ENCODE measurements at places on chromosomes 1 and 21. TPM values are rescaled to one million over a fixed set of nuclear protein-coding genes. Genes with fewer than 3 reads are reported as not detected.
A peak's percentile ranks its signal among the peaks of the same experiment; 100 is the strongest.

The CLCA4 gene
- total RNA-seq, result not detected

The WNT3A gene
- not detected for total RNA-seq

The CBS gene
- total RNA-seq, result 16.6 TPM

The ATP1A4 gene
- total RNA-seq, result not detected

The SRRM1 gene
- 93.0 TPM for total RNA-seq

The MIER1 gene
- 39.3 TPM for total RNA-seq

The SMCP gene
- total RNA-seq, result not detected

The FAAH gene
- 15.0 TPM for total RNA-seq

The RAP1GAP gene
- 1.8 TPM for total RNA-seq

The RNU1-1 gene
- total RNA-seq, result 1,438 TPM

The HCN3 gene
- 4.3 TPM for total RNA-seq

DNA sequence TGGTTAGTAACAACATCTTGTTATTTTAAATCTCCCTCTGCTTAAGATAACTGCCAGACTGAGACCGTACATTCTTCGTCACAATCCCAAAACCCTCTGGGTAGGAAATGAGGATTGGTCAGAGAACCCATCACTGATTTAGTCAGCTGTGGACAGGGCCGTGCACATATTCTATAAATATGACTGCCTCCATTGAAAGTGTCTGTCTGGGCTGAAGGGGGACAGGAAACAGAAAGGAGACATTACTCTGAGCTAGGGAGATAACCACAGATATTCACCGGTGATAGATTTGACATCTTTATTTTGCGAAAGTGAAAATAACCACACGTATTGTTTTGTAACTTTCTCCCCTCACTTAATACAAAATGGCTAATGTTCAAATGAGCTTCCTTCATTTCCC is 36.9 kb upstream of the ST6GALNAC5 start:
- H3K4me3 ChIP-seq, result no peak overlapping the region
- no peaks in the 10 kb centered on the region for H3K27me3 ChIP-seq
- H3K27ac ChIP-seq, result peak overlapping the region; percentile 42
- peaks cover 59% of the 10 kb centered on the region for H3K4me1 ChIP-seq

- H3K36me3 ChIP-seq, result peaks cover 34% of the 10 kb centered on the region
- no peak for DNase-seq
- no peak overlapping the region for H3K27ac ChIP-seq
- no peaks in the 10 kb centered on the region for H3K27me3 ChIP-seq
- no peaks in the 10 kb centered on the region for H3K4me1 ChIP-seq
These were observed 21.3 kb upstream of the DHX9 start for GRCh38 chr1:182817802-182818201.

DNA sequence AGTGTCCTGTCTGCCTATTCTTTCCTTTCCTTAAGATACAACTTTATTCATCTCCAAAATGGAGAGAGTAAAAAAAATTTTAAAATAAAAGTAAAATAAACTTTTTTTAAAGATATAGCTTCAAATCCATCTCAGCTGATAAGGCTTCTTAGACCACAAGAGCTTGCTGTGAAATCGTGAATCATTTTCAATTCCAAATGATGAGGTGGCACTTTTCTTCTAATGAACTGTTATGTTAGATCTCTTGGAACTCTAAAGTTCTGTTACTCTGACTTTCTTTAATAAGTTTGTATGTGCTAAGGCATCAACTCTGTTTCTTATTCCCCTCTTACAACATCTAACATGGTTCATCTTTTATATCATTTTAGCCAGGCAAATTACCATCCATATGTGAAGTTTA is 4.5 kb downstream of the SH3GLB1 start:
- H3K4me1 ChIP-seq, result peaks cover 54% of the 10 kb centered on the region
- H3K27me3 ChIP-seq, result no peaks in the 10 kb centered on the region
- H3K36me3 ChIP-seq, result no peaks in the 10 kb centered on the region

DNA sequence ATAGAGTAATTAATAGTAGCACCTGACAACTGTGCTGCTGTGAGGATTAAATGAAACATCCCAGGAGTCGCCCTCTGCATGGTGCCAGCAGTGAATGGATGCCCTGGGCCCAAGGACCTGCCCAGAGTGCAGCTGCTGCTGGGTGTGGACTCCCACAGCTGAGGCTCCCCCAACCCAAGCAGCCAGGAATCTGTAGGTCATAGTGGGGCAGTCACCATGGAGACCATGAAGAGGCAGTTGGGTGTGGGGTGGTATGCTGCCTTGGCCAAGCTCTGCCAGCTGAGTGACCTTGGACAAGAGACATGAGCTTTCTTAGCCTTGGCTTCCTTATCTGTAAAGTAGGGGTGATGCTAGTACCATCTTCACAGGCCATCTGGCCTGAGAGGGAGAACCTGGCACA is 9.4 kb downstream of the OLIG2 start:
- no peak for DNase-seq
- H3K36me3 ChIP-seq, result no peaks in the 10 kb centered on the region
- peaks cover 15% of the 10 kb centered on the region for H3K27me3 ChIP-seq
- H3K4me1 ChIP-seq, result peaks cover 8% of the 10 kb centered on the region

DNA sequence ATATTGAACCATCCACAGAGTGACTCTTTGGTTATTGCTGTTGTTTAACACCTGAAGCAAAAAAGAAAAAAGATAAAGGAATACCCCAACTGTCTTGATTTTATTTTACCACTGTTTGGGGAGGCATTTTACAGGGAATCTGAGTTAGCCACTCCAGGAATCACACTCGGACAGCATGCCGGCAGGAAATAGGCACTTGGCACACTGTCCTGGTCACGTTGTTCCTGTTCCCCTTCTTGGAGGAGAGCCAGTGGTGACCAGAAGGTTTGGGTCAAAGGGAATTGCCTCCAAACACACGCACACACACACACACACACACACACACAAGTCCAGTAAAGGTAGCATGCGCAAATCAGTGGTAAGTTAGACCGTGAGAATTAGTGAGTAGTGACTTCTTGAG is 13.8 kb downstream of the RGS4 start:
- peaks cover 42% of the 10 kb centered on the region for H3K4me1 ChIP-seq
- H3K27me3 ChIP-seq, result no peaks in the 10 kb centered on the region
- DNase-seq, result no peak
- H3K4me3 ChIP-seq, result no peak overlapping the region
- no peak overlapping the region for H3K27ac ChIP-seq

DNA sequence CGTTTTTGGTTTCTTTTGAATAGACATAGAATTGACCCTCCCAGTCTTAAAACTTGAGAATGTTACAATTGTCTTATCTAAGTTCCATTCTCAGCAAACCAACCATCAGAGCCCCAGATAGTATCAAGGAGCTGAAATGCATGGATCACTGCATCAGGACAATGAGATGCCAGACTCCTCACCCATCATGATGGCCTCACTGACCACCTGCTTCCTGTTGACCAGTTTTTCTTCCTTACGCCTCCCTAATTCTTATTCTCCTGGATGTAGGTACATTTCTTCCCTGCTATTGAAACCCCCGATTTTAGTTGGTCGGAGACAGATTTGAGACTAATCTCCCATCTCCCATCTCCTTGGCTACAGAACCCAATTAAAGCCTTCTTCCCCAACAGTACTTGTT is 17.7 kb downstream of the MATN1 start:
- DNase-seq, result no peak
- H3K36me3 ChIP-seq, result no peaks in the 10 kb centered on the region
- no peaks in the 10 kb centered on the region for H3K4me1 ChIP-seq
- H3K4me3 ChIP-seq, result no peak overlapping the region

DNA sequence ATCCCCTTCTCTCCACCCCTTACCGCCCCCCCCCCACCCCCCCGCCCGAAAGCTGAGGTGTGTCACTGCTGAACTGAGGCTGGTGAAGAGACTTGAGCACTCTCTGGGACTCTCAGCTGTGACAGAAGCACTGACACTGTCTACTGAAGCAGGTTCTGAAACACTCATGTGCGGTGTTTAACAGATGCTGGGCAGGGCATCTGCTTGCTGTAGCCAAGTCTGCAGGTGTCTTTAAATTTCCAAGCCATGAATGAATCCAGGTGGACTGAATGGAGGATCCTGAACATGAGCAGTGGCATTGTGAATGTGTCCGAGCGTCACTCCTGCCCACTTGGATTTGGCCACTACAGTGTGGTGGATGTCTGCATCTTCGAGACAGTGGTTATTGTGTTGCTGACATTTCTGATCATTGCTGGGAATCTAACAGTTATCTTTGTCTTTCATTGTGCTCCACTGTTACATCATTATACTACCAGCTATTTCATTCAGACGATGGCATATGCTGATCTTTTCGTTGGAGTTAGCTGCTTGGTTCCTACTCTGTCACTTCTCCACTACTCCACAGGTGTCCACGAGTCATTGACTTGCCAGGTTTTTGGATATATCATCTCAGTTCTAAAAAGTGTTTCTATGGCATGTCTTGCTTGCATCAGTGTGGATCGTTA is at the start of gene GPR52:
Gene GPR52, plus strand, starts transcription at position 99 of the 665 bp plus-strand sequence. Its CDS starts 148 bp downstream, at position 247.
- peak; percentile 27 for DNase-seq
- H3K4me3 ChIP-seq, result no peak within 1 kb of the TSS
- no peaks in the 10 kb centered on the region for H3K27me3 ChIP-seq

GRCh38 chr1:42013881-42014470 is 95.3 kb upstream of the HIVEP3 start:
- peaks cover 27% of the 10 kb centered on the region for H3K27me3 ChIP-seq
- DNase-seq, result no peak
- H3K27ac ChIP-seq, result no peak overlapping the region
- H3K4me3 ChIP-seq, result no peak overlapping the region
- no peaks in the 10 kb centered on the region for H3K4me1 ChIP-seq

- DNase-seq, result no peak
- peaks cover 70% of the 10 kb centered on the region for H3K4me1 ChIP-seq
- H3K27ac ChIP-seq, result no peak overlapping the region
- H3K36me3 ChIP-seq, result no peaks in the 10 kb centered on the region
- H3K27me3 ChIP-seq, result no peaks in the 10 kb centered on the region
These were observed 59.3 kb upstream of the PTGFRN start for GRCh38 chr1:116850436-116850835.

- H3K36me3 ChIP-seq, result no peaks in the 10 kb centered on the region
- H3K4me1 ChIP-seq, result no peaks in the 10 kb centered on the region
- H3K4me3 ChIP-seq, result no peak overlapping the region
- no peak for DNase-seq
- no peak overlapping the region for H3K27ac ChIP-seq
These were observed 15.6 kb downstream of the NTRK1 start for GRCh38 chr1:156876281-156876680.

GRCh38 chr1:111275780-111276433 is 14.7 kb upstream of the CHIA start:
- no peak overlapping the region for H3K27ac ChIP-seq
- H3K4me3 ChIP-seq, result no peak overlapping the region
- H3K4me1 ChIP-seq, result no peaks in the 10 kb centered on the region
- peaks cover 8% of the 10 kb centered on the region for H3K27me3 ChIP-seq
- H3K36me3 ChIP-seq, result no peaks in the 10 kb centered on the region
- no peak for DNase-seq

DNA sequence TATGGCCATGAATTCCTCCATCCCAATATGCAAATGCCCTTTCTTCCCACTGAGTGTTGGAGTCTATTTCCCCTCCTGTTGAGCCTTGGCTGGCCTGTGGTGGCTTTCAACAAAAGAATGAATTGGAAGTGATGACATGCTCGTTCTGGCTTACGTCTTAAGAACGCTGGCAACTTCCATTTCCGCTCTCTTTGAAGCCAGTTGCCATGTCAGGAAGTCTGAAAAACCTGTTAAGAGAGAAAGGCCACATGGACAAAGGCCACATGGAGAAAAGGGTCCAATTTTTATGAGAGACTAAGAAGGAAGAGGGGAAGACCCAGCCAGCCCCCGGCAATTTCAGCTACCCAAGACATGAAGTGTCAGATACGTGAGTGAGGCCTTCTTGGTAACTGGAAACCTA is 45.6 kb upstream of the GADD45A start:
- DNase-seq, result no peak
- no peaks in the 10 kb centered on the region for H3K27me3 ChIP-seq
- H3K36me3 ChIP-seq, result no peaks in the 10 kb centered on the region
- H3K4me3 ChIP-seq, result no peak overlapping the region

DNA sequence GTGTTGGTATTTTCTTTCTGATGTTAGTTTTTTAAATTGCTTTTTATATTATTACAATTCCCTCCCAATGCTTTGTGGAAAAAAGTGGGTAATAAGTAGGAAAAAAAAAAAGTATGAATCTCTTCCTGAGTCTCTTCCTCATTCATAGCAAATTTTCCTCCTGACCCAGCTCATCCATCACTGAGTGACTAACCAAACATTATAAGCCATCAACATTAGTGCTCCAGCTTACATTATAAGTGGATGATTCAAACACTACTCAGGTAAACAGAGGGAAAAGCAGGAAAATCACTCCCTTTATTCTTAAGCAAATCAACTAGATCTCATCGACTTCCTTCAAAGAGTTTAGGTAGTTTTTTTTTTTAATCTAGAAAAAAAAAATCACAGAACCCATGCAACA is 15.4 kb upstream of the SAMD13 start:
- DNase-seq, result no peak
- no peaks in the 10 kb centered on the region for H3K27me3 ChIP-seq
- no peaks in the 10 kb centered on the region for H3K4me1 ChIP-seq
- H3K27ac ChIP-seq, result no peak overlapping the region
- no peak overlapping the region for H3K4me3 ChIP-seq

DNA sequence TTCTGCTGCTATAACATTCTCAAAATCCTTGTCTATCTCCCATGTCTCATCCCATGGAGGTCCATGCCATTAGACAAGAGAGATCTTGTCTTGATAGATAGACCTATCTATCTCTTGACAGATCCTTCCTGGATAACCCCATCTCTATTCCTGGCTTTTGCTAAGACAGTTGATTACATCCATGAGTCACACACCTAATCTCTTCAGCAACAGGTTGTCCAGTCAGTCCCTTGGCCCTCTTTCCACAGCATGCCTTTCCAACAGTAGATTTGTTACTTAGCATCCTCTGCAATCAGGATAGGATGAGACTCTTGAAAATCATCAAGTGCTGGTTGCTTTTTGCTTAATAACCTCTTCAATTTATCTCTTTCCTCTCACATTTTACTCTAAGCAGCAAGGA is 46.6 kb downstream of the TRMT1L start:
- H3K27me3 ChIP-seq, result no peaks in the 10 kb centered on the region
- H3K27ac ChIP-seq, result no peak overlapping the region
- peaks cover 20% of the 10 kb centered on the region for H3K36me3 ChIP-seq

- peaks cover under 1% of the 10 kb centered on the region for H3K36me3 ChIP-seq
- H3K4me3 ChIP-seq, result no peak overlapping the region
- no peak overlapping the region for H3K27ac ChIP-seq
- no peak for DNase-seq
- H3K4me1 ChIP-seq, result no peaks in the 10 kb centered on the region
These were observed 36.1 kb downstream of the EPB41 start for GRCh38 chr1:28950449-28950848.

DNA sequence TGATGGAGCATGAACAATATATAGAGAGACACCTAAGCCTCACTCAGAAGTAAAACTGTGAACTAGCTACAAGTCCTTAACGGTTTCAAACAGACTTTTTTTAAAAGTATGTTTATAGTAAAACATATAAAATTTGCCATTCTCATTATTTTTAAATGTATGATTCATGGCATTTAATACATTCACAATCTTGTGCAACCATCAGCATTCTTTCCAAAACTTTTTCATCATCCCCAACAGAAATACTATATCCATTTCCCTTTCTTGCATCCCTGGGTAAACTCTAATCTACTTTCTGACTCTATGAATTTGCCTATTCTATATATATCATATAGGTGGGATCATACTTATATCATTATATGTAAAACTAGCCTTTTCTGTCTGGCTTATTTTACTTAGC is 25.5 kb downstream of the EVI5 start:
- no peaks in the 10 kb centered on the region for H3K36me3 ChIP-seq
- H3K27me3 ChIP-seq, result no peaks in the 10 kb centered on the region
- peaks cover 30% of the 10 kb centered on the region for H3K4me1 ChIP-seq

GRCh38 chr1:71908303-71908702 is 374.0 kb downstream of the NEGR1 start:
- no peak overlapping the region for H3K4me3 ChIP-seq
- no peak overlapping the region for H3K27ac ChIP-seq
- peaks cover 7% of the 10 kb centered on the region for H3K4me1 ChIP-seq
- DNase-seq, result no peak
- H3K27me3 ChIP-seq, result no peaks in the 10 kb centered on the region

GRCh38 chr1:8031176-8031785 is 5.2 kb upstream of the ERRFI1 start:
- H3K27me3 ChIP-seq, result no peaks in the 10 kb centered on the region
- H3K4me3 ChIP-seq, result no peak overlapping the region
- DNase-seq, result no peak
- H3K4me1 ChIP-seq, result peaks cover 48% of the 10 kb centered on the region
